Liver (tissue), 10 donors: ENCODE measurements at places on chromosomes 12 and 14.

- DNase-seq = no peak
Observed at GRCh38 chr14:84483072-84483420, 1046.9 kb upstream of the FLRT2 start.

DNA sequence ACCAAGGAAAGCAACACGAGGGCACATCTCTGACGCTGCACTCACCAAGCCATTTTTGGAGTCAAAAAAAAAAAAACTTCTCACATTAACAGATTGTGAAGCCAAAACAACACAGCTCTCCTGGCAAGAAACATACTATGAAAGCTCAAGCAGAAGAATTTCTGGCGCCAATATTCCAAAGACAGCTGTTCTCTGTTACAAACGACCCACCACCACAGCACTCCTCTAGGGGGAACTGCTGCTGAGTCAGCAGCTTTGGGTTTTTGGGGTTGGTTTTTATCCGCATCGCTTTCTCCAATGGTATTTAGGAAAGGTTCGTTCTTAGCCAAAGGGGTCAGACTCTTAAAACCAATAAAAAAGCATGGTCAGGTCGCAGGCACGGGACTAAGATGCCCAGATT is 379.4 kb downstream of the RPS29 start:
- no peak for DNase-seq

- no peak for DNase-seq
Observed at GRCh38 chr12:130661059-130661458, 55.0 kb downstream of the RIMBP2 start.

- no peak for DNase-seq
Observed at GRCh38 chr14:76779221-76780057, 18.2 kb downstream of the VASH1 start.

GRCh38 chr14:68014771-68015170 is 195.2 kb downstream of the RAD51B start:
- DNase-seq = no peak

GRCh38 chr14:39266525-39266870 is 32.8 kb downstream of the MIA2 start:
- peak; percentile 74 for DNase-seq

DNA sequence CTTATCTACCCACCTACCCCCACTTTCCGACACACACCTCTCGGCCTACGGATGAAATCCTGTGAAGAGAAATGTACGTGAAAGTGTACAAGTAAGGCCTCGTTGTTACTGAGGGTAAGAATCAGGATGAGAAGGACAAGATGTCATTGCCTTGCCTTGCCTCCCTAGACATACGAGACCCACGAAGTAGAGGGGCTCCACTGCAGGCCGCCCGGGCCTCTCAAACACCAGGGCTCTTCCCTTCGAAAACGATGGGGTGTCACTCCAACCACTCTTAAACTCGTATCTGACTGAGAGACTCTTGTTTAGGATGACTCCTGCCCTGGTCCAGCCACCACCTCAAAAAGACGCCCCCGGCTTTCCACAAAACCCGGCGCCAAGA is 498 bp downstream of the RACGAP1 start:
- DNase-seq = no peak

- no peak for DNase-seq
Observed at GRCh38 chr12:70551731-70552130, 85.5 kb downstream of the PTPRB start.

- no peak for DNase-seq
Observed at GRCh38 chr14:91901449-91902226, 34.3 kb upstream of the TC2N start.

GRCh38 chr14:91996948-91997371 is 42.9 kb downstream of the TRIP11 start:
- DNase-seq = no peak

GRCh38 chr12:24172031-24172772 is 222.7 kb upstream of the SOX5 start:
- DNase-seq = no peak

GRCh38 chr14:90438841-90439240 is 42.0 kb downstream of the CALM1 start:
- DNase-seq = no peak

DNA sequence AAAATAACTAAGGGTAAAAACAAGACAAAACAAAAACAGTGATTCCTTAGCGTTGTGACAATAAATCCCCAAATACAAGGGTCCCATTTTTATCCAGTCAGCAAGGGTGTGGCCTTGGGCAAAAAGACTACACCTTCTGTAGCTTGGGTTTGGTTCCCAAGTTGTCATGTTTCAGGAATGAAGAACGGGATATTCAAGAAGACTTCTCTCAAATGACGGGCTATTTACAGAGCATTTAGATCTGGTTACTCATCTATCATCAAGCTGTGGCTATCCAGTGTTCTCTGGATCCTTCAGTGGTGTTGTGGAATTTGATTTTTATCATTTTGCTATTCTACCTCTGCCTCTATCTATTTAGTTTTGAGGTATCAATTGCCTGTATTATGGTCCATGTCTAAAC is 219.7 kb downstream of the SLC25A21 start:
- no peak for DNase-seq

DNA sequence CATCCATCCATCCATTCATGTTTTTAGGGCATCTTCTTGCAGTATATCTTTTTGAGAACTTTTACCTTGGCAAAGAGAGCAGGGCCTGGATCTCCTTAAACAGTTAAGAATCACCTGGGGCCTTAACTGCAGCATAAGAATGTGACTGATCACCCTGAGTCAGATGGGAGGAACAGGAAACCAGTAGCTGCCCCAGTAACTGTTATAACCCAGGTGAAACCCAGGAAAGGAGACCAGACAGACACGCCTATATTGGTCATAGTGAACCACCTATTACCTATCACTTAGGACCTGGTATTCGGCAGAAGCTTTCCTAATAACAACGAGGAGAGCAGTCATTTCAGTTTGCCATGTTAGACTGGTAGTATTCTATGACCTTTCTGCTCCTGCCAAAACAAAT is 43.4 kb upstream of the NR2C1 start:
- DNase-seq = no peak

DNA sequence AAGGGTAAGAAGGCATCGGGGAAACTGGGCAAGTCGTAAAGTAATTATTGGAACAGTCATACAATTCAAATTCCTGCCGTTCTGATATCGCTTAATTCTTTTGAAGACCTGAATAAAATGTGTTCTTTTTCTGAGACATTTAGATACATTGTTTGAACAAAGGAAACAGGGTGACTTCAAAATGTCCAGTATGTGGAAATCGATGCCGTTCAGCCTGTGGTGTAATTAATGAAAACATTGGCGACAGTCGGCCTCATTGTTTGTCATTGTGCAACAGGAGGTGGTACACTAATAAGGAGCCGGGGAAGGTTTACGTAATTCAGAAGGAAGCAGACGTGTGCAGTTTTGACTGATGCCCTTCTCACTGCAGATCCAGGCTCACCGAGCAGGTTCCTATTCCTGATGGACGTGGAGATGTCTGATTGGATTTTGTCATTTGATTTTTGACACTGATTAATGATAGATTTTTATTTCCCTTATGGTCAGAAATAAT is 92.7 kb downstream of the BORCS5 start:
- DNase-seq = no peak

- DNase-seq = peak; percentile 43
Observed at GRCh38 chr12:94603434-94604365, 46.7 kb downstream of the TMCC3 start.

GRCh38 chr12:42960087-42960527 is 370.6 kb upstream of the PRICKLE1 start:
- no peak for DNase-seq

DNA sequence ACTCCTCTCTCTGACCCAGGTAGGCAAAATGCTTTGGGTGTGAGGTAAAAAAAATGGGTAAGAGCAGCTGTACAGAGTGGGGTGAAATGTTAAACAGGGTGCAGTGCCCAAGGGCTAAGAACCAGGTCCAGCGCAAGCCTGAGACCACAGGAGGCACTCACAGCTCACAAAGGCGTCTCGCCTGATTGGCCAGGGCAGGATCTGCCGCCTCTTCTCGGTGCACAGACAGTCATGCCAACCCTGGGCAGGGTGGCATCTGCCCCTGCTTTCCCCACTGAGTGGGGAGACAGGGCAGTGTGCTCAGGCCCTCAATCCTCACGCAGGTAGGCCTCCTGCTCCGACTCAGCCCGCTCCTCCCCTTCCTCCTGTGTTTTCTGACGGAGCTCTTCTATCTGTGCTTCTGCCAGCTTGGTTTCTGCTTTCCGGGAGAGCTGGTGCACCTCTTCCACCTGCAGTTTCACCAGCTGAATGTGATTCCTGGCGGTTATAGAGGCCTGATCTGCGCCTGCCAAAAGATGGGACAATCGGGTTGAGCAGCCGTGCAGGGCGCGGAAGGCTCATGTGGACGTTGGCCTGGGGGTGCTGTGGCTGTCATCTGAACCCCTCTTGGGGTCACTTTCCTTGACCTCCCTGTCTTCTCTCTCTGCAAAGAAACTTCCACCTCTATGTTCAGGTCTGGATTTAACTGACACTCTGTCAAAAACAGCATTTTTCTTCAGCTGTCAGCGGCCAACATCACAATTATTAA is 4.7 kb downstream of the B3GNT4 start:
- DNase-seq = no peak

- no peak for DNase-seq
Observed at GRCh38 chr12:123369229-123369628, 4.6 kb upstream of the SBNO1 start.

GRCh38 chr14:77473921-77474320 is 16.0 kb downstream of the AHSA1 start:
- no peak for DNase-seq

DNA sequence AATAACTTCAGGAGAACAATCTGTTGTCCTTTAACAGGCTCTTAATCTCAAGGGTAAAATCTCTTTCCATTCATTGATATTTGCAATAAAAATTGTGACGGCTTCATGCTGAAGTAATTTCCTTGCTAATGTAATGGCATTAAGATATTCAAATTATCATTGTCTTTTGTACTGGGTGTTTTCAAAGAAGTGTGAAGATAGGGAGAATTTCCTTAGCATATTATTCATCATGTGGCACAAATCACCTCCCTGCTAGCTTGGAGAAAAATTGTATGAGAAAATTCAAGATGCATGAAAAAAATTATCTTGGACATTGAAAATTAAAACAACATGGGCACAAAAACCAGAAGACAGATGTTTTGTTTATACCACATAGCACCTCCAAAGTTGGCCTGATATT is 63.6 kb upstream of the ARID2 start:
- no peak for DNase-seq

- DNase-seq = no peak
Observed at GRCh38 chr12:79635676-79636075, 55.1 kb downstream of the PAWR start.

GRCh38 chr12:57603815-57604453 is 690 bp upstream of the DTX3 start:
- no peak for DNase-seq

GRCh38 chr12:31896514-31897039 is 62.6 kb upstream of the RESF1 start:
- DNase-seq = no peak
